ENCODE measurements at places on chromosomes 3 and 15.
A peak's percentile ranks its signal among the peaks of the same experiment; 100 is the strongest.

DNA sequence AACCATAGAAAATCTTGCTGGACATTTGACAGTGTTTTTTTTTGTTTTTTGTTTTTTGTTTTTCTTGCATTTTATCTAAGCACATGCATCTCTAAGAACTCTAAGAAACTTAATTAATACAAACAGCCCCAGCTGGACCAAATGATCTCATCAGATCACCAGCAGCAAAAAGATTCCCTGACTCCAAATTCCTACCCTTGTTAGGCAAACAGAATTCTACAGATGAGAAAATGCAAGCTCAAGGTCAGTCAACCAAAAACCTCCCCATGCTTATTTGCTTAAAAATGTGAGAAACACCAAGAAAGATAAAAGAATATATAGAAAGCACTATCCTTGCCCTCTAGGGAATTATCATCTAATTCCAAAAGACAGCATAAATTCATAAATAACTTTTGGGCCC, 65.4 kb downstream of the FOXP1 start:
- DNase-seq = no peak

DNA sequence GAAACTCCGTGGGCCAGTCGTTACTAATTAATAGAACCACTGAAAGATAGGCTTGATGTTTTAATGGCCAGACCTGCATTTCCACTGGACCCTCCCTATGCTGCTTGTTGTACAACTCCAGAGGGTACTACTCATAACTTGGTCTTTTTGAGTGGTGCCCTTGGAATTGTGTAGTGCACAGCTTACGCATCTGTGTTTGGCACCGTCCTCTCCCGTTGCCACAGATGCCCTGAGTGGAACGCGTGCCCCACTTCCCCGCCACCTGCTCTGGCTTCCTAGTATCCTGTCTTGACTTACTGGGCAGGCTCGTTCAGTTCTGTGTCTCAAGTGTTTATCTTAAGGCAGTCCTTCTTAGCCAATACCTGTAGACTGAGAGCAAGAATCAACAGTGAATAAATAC, 78.7 kb downstream of the USP13 start:
- DNase-seq = no peak

DNA sequence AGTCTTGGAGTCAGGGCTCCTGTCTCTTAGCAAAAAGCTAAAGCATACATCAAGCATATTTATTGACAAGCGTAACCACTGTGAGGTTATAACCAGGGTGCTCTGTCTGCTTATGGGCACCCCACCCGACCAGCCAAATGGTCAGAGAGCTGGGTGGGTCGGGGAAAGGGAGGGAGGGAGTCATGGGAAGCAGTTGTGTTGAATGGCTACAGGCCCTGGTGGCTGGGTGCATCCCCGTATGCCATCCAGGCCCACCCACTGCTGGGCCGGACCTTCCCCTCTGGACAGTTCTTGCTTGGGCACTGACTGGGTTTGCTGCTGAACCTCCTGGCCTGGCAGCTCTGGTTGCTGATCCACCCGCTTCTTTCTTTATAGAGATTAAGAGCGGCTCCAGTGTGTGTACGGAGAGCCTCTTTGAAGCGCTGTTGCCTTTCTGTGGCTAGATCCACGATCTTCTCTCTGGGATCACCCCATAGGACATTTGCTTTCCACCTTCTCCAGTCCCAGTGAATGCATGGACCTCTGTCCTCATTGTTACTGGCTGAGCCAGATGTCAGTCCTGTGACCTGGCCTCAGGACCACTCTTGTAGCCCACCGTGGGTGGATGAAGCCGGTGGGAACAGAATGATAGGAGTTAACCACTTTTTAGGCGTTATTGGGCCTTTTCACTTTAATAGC, 59.6 kb downstream of the SMAD3 start:
- DNase-seq = no peak

- no peak for DNase-seq
These were observed 15.8 kb upstream of the SLC6A1 start for GRCh38 chr3:10976770-10977169.

- no peak for DNase-seq
These were observed 6.1 kb downstream of the GATA2 start for GRCh38 chr3:128486681-128487537.

- DNase-seq = no peak
These were observed 40.8 kb downstream of the SMAD3 start for GRCh38 chr15:67105991-67106763.

DNA sequence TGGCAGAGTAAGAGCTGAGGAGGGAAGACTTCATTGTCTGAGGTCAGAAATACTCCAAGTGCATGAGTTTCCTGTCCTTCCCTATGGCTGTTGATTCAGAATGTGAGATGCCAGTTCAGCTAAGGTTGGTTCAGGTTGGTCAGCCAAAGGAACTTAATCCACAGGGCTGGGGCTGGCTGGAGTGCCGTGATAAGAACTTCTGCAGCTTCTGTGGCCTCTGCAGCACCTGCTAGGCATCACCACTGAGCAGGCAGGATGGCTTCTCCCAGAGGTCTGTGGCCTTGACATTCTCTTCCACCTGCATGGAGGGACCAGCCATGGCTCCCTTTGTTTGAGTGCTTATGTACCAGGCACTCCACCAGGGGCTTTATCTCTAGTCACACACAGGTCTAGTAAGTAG, 109.5 kb upstream of the PLXNA1 start:
- DNase-seq = no peak

DNA sequence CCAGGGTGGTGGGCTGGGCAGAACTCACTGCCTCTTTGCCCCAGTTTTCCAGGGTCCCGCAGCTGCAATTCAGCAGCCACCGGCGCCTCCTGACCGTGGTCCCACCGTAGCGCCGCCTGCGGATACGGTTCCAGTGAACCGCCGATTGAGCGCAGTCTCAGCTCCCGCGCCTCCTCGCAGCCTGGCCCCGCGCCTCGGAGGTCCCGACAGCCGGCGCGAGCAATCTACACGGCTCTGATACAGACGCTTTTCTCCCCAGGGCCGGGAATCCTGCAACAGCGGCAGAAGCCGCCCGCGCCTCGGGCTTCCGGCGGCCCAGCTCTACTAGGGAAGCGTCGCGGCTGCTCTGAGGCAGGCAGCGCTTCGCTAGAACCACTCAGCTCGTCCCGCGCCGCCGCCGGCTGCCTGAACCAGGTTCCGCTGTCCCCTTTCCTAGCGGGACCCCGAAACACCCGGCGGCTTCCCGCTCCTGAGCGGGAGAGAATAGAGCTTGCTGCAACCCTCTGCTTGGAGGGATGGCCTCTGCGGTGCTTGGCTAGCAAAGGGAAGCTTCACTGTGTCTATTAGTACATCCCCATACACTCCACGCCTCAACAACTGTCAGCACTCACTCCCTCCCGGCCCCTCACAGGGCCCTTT, 3.1 kb downstream of the FOXL2NB start:
- DNase-seq = no peak

DNA sequence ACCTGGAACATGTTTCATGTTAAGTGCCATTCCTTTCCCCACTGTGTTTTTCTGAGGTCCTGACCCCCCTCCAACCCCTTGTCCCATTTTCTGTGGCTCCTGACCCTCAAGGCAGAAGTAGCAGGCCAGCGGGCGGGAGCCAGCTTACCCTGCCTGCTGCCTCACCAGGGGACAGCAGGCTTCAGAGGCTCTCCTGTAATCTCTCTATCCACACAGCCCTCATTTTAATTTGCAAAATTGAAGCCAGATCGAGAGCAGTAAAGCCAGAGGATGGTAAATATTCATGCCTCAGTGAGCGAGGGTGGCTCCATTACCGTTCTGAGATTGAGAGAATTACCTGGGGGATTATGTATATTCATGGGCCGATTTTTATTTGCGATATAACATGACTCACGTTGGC, 147.6 kb downstream of the DNAJB8 start:
- no peak for DNase-seq

DNA sequence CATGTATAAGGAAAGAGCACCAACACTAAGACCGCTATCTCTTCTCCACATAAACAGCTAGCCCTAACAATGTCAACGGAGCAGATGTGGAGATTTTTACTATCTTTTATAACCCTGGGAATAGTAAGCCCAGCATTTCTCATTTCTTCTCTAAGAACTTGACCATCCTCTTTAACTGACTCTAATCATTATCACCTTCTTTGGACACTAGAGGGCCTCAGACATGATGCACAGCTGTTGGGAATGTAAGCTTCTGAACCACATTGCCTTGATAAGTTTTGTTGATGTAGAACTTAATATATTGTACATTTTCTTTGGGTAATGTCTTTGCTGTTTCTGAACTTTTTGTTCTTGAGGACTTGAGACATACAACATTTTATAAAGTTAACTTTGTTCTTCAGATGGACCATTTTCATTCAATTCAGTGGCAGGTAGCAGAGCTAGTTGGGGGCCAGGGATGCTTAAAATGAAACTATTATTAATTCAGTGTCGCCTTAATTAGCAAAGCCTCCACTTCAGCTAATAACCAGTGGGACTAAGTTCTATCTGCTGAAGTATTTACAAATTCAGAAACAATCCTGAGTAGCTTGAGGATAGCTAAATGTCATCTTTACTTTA, 9.6 kb upstream of the TAGLN3 start:
- DNase-seq = peak; percentile 59

DNA sequence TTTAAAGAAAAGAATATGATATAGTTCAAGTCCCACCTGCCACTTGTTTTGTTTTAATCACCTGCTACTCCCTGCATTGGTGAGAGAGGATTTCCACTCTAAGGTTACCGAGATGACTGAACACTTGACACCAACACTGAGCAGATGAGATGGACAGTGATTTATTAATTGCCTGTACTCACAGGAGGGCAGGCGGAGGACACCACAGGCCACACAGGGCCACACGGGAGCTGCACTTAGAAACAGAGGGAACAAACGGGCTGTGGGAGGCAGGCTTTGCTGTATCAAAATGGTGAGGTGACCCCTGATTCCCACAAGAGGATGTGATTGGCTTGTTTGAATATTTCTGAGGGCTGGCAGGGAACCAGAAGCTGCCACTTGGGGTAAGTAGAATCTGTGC, 10.8 kb downstream of the MINAR1 start:
- no peak for DNase-seq

GRCh38 chr3:184773283-184774186, 38.4 kb upstream of the VPS8 start:
- no peak for DNase-seq

- DNase-seq = no peak
These were observed 4.1 kb upstream of the JAGN1 start for GRCh38 chr3:9886328-9886727.

Measured in amniotic stem cell (primary cell).